ENCODE measurements at places on chromosomes 7 and 10.

DNA sequence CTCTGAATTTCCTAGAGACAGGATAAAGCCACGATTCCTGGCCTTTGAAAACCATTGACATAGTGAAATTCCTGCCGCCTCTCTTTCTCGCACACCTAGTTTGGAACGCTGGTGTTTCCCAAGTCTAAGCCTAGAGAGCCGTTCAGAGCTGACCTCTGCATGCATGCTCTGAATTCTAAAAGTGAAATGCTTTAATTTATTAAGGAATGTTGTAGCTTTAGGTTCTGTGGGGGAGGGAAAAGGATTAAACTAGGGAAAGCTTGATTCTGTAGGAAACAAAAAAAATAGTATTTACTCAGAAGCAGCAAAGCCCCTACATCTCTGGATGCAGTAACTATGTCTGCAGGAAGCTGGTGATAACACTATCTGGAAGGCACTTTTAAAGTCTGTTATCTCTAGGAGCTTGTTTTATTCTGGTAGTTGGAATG, 27.3 kb downstream of the PFKP start:
- peak overlapping the region; percentile 83 for H3K27ac ChIP-seq
- no peak for DNase-seq
- H3K27me3 ChIP-seq, result no peaks in the 10 kb centered on the region

DNA sequence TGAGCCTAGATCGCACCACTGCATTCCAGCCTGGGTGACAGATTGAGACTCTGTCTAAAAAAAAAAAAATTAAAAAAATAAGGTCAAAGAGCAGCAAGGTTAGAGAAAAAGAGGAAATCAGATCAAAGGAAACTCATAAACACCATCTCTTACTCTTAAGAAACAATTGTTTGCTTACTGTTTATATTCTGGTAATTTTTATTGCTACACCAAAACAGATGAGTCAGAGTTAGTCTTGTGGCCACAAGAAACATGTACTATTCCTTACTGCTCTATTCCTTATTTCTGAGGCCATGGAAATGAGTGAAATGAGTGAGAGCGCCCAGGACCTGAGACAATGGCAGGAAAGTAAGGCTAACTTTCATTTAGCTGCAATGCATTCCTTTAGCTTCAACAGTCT, 387.3 kb downstream of the HPSE2 start:
- DNase-seq, result no peak
- no peak overlapping the region for H3K27ac ChIP-seq
- H3K4me1 ChIP-seq, result no peaks in the 10 kb centered on the region
- no peak overlapping the region for H3K4me3 ChIP-seq
- peaks cover 2% of the 10 kb centered on the region for H3K27me3 ChIP-seq

DNA sequence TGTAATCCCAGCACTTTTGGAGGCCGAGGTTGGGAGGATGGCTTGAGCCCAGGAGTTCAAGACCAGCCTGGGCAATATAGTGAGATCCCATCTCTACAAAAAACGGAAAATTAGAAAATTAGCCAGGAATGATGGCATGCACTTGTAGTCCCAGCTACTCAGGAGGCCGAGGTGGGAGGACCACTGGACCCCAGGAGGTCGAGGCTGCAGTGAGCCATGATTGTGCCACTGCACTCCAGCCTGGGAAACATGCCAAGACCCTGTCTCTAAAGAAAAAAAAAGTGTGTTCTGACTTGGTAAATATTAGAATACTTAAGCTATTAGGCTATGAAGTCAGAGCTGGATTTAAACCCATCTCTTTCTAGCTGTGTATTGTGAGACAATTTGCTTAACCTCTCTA, 81.0 kb upstream of the KAT6B start:
- no peaks in the 10 kb centered on the region for H3K36me3 ChIP-seq
- no peak for DNase-seq
- H3K4me1 ChIP-seq, result no peaks in the 10 kb centered on the region
- H3K27me3 ChIP-seq, result no peaks in the 10 kb centered on the region
- no peak overlapping the region for H3K4me3 ChIP-seq

GRCh38 chr10:43235070-43235900, 31.6 kb downstream of the RASGEF1A start:
- H3K27ac ChIP-seq, result no peak overlapping the region
- peaks cover 2% of the 10 kb centered on the region for H3K36me3 ChIP-seq
- DNase-seq, result no peak
- H3K4me3 ChIP-seq, result no peak overlapping the region
- H3K4me1 ChIP-seq, result peaks cover 8% of the 10 kb centered on the region

GRCh38 chr10:9382533-9382866, 1328.0 kb downstream of the GATA3 start:
- no peaks in the 10 kb centered on the region for H3K36me3 ChIP-seq
- no peak overlapping the region for H3K4me3 ChIP-seq
- no peak for DNase-seq
- H3K4me1 ChIP-seq, result no peaks in the 10 kb centered on the region
- H3K27me3 ChIP-seq, result peaks cover 6% of the 10 kb centered on the region
- no peak overlapping the region for H3K27ac ChIP-seq
